ENCODE measurements at places on chromosomes 5 and 9. TPM values are rescaled to one million over a fixed set of nuclear protein-coding genes. Genes with fewer than 3 reads are reported as not detected.

FOXD4 gene
- total RNA-seq, result 0.13 TPM

BNC2 gene
- total RNA-seq, result 16.8 TPM

DNA sequence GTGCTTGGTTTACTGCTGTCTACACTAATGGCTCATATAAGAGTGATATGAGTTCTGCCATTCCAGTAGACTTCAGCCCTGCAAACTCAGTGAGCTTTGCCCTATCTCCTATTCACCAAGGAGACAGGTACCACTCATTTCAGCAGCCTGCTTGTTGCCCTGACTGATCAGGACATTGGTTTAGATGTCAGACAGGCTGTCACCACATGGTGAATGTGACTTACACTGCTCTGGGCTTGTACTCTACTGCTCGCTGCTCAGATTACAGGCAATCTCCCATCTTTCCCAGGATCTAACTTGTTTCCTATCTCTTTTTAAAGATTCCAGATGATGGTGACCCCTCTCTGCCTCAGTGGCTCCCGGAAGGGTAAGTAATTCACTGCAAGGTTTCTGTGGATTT lies 123.3 kb upstream of the RUSC2 start:
- DNase-seq, result no peak

- DNase-seq, result no peak
These were observed 158.8 kb upstream of the SPEF2 start for GRCh38 chr5:35458824-35459207.

DNA sequence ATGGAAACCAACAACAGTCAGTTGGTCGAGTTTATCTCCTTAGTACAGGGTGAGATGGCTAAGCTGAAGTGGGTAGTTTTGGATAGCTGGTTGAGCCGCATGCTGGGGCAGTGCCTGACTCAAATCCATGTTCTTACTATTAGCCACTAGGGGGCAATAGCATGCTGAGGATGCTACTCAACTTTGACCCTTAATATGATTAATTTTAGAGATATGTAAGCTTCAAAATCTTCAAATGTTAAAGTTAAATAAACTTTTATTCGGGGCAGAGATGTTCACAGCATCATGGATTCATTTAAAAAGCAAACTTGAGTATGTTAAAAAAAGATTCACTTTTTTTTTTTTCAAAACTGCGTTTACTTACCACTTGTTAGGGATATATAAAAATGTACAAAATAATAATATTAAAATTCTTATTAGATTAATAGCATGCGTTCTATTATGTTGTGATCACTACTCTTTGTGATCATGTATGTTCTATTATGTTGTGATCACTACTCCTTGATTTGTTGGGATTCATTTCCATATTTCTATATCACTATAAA lies 57.0 kb downstream of the C9orf153 start:
- DNase-seq, result peak; percentile 7

GRCh38 chr5:4659851-4660250 lies 480.3 kb upstream of the ADAMTS16 start:
- no peak for DNase-seq

GRCh38 chr9:7935681-7936080 lies 136.1 kb upstream of the DMAC1 start:
- DNase-seq, result no peak

SPAG8 gene
- 0.25 TPM for total RNA-seq

- no peak for DNase-seq
These were observed 77.0 kb upstream of the RASA1 start for GRCh38 chr5:87190687-87191086.

- DNase-seq, result no peak
These were observed 521.9 kb downstream of the BNC2 start for GRCh38 chr9:16348531-16348930.
